ENCODE measurements at places on chromosomes 2 and 18.

DNA sequence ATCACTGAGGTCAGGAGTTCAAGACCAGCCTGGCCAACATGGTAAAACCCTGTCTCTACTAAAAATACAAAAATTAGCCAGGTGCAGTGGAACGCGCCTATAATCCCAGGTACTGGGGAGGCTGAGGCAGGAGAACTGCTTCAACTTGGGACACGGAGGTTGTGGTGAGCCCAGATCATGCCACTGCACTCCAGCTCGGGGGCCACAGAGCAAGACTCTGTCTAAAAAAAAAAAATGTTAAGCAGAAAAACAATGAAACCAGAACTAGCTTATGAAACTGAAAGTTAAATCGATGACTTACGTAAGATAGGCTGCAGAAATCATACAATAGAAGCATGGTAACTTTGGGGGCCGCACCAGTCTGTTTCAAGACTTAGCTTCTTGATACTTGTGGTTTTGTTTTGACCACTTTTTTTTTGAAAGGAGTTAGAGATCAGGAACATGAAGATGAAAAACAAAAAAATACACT, 6.2 kb upstream of the GPR155 start:
- DNase-seq: no peak

DNA sequence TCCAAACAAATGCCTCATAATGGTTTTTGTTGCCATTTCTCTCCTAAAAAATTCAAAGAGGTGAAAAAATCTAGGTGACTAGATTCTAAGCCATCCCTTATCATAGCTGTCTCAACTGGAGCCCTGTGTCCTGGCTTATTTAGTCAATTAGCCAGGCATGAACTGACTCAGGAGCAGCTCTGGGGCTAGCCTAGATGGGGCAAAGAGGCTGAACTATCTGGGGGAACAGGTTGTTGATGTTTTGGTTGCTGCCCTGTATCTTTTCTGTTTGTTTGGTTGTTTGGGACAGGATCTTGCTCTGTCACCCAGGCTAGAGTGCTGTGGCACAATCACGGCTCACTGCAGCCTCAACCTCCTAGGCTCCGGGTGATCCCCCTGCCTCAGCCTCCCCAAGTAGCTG, 14.7 kb downstream of the GEMIN6 start:
- DNase-seq: no peak

GRCh38 chr2:130380096-130380934, 24.5 kb downstream of the PTPN18 start:
- DNase-seq: no peak

DNA sequence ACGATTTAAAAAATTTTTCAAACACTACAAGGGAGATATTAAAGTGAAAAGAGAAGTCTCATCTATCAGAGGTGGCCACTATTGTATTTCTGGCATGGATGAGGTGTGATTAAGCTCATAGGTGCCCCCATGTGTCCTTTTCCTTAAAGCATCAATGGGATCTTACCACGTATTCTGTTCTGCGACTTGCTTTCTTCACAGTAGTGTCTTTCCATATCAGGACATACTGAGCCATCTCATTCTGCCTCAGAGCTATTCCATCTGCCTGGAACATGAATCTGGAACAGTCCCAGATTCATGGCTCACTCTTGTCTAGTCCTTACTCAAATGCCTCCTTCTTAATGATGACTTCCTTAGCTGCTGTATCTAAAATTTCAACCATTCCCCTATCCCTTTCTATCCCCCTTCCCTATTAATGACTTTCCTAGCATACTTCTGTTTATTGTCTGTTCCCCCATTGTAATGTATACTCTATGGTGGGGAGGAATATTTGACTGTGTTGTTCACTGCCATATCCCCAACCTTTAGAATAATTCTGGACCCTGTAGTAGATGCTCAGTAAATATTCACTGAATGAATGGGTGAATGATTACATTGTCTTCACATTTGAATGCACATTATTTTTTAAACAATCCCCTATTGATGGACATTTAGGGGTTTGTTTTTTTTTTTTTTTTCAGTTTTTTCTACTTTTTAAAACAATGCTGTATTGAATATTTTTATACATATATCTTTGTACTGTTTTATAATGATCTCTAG, 11.1 kb downstream of the STAMBP start:
- no peak for DNase-seq

- DNase-seq: peak; percentile 80
These were observed 39.6 kb downstream of the DOCK10 start for GRCh38 chr2:225002656-225003045.

- DNase-seq: no peak
These were observed 42.7 kb downstream of the MAL start for GRCh38 chr2:95068256-95068655.

GRCh38 chr2:204888222-204888621, 342.9 kb downstream of the PARD3B start:
- no peak for DNase-seq

DNA sequence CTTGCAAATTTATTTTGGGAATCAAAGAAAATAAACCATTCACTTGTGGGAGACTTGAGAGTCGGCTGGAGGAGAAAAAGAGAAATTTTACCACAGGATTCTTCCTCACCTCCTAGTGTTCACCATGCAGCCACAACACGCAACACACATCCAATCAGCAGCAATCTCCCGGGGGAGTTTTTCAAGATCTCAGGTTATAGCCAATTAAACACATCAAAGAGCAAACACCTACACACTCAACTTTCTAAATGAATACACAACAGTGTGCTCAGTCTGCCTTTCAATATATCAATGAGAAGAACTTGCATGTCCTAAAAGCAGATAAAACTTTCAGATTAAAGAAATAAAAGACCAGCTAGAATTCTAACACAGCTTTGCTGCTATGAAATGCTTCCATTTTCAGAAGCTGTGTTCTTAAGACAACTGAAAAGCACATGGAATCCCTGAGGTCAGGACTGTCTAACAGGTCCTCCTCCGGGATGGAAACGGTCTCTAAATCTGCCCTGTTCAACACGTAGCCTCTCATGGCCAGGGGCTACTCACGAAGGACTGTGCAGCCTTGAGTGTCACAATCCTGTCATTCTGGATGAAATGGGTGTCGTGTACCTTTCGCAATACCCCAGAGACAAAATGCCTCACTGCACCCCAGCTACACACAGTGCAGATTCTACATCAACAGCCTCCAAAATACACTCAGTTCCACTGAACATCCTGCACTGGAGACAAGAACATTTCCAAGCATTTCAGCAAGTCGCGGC, 84.2 kb downstream of the ZNF516 start:
- DNase-seq: no peak

DNA sequence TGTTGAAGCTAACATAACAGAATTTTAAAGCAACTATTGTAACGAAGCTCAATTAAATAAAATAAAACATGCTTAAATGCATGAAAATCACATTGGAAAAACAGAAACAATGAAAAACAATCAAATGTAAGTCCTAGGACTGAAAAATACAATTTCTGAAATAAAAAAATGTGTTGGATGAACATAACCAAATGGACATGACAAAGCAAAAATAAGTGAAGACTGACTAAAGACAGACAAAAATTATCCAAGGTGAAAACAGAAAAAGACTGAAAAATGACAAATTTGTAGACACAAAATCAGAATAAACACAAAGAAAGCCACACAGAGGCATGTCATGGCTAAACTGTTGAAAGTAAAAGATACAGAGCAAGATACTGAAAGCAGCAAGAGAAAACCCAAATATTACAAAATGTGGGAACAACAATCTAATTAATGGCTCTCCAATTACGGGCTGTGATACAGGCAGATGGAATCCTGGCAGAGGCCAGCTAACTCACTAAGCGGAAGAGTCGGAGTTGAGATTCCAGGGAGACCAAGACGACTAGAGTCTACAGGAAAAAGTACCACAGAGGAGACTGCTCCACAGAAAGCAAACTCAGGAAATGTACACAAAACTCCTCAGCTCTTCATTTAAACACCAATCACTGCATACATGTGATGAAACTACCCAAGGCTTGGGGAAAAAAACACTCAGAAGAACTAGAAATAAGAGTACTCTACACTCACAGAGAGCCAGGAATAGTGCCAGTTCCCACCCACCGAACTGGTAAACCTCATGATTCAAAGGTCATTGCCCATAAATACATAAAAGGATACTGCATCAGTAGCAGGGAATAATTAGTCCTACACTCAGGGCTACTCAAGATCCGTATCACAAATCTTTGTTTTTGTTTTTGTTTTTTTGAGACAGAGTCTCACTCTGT, 83.6 kb downstream of the ATAD2B start:
- no peak for DNase-seq

DNA sequence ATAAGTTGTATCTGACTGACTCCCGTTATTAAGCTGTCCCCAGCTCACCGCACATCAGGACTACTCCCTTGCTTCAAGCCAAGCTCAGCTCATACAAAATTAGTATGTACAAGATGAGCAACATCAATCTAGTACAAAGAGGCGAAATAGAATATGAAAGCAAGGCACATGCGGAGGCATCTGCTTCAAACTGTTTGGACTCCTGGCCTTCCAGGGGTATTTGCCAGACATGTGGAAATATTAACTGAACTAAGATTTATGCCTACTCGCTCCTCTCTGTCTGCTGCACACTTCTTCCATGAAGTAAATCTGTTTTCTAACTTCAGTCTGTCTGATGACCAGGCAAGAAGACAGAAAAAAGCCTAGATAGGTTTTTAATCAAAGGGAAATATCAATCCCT, 499.8 kb downstream of the PID1 start:
- DNase-seq: no peak

DNA sequence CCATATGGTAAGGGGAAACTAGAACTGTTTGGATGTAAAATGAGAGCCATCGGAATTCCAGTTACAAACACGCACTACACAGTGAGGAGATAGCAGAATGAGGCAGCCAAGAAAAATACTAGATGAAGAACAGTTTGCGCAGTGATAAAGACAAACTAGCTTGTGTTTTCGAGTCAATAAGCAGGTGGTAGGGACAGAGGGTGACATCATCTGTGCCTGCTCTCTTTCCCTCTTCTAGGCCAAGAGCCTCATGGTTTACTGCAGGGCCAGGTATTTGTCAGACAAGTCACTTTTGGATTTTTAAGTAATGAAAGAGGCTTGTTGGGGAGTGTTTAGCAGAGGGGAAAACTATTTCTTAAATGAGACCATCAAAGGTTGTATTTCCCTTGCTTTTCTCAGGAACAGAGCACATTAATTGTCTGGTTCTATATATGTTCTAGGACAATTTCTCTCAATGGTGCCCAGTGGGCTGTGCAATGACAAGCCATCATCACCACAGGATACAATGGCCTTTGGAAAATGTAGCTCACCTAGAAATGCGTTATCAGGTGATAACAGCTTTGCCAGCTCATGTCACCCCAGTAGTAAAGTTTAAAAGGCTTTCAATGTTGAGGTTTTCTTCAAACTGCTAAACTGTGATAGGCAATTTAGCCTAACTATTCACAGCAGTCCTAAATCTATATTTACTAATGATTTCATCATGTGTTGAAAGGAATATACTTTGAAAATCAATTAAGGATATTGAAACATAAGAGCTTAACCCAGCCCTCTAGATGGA, 1210.3 kb upstream of the ZEB2 start:
- peak; percentile 5 for DNase-seq

DNA sequence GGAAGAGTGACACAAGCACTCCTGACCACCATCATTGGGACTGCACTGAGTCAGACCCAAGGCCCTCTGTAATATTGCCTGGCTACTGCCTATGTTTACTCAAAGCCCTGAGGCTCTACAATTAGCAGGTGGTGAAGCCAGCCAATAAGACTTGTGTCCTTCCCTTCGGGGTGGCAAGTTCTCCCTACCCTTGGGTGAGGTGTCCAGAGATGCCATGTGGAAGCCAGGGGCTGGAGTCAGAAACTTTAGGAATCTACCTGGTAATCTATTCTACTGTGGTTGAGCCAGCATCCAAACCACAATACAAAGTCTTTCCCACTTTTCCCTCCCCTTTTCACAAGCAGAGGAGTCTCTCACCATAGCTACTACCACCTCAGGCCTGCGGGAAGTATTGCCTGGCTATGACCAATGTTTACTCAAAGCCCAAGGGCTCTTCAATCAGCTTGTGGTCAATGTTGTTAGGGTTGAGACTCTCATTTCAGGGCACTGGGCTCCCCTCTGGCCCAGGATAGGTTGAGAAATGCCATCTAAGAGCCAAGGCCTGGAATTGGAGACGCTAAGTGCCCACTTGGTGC, 17.6 kb downstream of the DHRS9 start:
- DNase-seq: no peak

- DNase-seq: no peak
These were observed 92.1 kb downstream of the COLEC12 start for GRCh38 chr18:408367-408766.

DNA sequence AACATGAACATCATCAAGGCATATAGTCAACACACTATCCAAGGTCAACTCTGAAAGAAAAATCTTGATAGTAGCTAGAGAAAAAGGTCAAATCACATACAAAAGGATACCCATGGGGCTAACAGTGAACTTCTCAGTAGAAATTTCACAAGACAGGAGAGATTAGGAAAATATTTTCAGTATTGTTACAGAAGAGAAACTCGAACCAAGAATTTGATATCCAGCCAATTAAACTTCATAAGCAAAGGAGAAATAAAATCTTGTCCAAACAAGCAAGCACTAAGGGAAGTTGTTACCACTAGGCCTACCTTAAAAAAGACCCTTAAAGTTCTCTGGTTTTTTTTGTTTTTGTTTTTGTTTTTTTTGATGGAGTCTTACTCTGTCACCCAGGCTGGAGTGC, 242.5 kb downstream of the EXOC6B start:
- no peak for DNase-seq

- DNase-seq: no peak
These were observed 152.0 kb downstream of the SRBD1 start for GRCh38 chr2:45458909-45459563.

- DNase-seq: no peak
These were observed 69.6 kb downstream of the ETAA1 start for GRCh38 chr2:67466734-67467133.

- no peak for DNase-seq
These were observed 252.2 kb upstream of the RBBP8 start for GRCh38 chr18:22680944-22681343.

DNA sequence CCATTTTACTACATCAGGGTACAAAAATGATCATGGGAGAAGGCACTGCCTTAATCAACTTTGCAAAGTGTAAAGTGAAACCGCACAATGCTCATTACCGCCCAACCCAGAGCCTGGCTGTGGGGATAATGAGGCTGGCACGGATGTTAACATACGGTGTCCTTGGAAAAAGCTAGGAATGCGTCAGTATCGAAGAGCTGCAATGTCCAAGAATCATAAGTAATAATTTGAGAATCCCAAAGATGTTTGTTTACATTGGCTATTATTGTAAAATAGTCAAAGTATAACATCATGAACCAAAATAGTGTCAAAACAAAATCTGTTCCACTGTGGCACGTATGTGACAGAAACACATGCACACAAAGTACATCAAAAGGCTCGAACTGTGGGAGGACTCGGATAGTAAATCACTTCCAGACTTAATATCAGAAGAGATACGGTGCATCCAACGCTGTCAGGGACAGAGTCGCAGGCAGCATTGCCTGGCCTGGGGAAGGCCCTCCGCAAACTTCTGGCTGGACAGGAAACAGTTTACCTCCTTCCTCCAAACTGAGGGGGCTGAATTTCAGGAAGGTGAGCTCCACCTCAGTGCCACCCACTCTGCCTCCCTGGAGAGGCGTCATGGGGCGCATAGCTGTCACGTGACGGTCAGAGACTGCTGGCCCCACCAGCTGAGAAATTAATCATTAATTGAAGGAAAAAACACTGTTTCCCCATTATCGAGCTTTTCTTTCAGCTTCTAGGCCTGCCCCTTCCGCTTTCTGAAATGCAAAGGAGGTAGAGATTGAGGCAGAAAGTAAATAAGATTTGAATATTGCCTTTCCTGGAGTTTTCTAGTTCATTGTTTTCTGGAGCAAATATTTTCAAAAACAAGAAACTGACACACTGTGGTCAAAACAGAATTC, 1.8 kb upstream of the ID2 start:
- DNase-seq: peak; percentile 84

GRCh38 chr2:136051001-136051724, 65.7 kb upstream of the DARS1 start:
- DNase-seq: no peak
